ENCODE measurements at places on chromosomes 4 and X.

GRCh38 chr4:138967313-138967712 lies 48.3 kb upstream of the NOCT start:
- DNase-seq: peak; percentile 97

GRCh38 chrX:17376431-17377077 lies 1.6 kb downstream of the NHS start:
- DNase-seq: no peak

GRCh38 chr4:182175788-182176519 lies 67.2 kb upstream of the TENM3 start:
- DNase-seq: no peak

DNA sequence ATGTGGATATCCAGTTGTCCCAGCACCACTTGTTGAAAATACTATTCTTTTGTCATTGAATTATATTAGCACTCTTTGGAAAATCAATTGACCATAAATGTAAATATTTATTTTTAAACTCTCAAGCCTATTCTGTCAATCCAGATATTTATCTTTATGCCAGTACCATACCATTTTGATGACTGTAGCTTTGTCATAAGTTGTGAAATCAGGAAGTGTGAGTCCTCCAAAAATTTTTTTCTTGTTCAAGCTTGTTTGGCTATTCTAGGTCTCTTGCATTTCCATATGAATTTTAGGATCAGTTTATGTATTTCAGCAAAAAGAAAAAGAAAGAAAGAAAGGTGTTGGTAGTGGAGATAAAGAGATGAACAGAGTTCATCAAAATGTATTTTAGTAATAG lies 8.2 kb upstream of the SMPX start:
- DNase-seq: no peak

GRCh38 chr4:168634276-168634802 lies 137.5 kb downstream of the PALLD start:
- DNase-seq: no peak
